ENCODE measurements at places on chromosomes 2 and 18.

- DNase-seq, result no peak
Observed at GRCh38 chr2:167424803-167425755, 536.8 kb downstream of the XIRP2 start.

GRCh38 chr2:218168016-218168415 lies 1.3 kb upstream of the CXCR1 start:
- no peak for DNase-seq

DNA sequence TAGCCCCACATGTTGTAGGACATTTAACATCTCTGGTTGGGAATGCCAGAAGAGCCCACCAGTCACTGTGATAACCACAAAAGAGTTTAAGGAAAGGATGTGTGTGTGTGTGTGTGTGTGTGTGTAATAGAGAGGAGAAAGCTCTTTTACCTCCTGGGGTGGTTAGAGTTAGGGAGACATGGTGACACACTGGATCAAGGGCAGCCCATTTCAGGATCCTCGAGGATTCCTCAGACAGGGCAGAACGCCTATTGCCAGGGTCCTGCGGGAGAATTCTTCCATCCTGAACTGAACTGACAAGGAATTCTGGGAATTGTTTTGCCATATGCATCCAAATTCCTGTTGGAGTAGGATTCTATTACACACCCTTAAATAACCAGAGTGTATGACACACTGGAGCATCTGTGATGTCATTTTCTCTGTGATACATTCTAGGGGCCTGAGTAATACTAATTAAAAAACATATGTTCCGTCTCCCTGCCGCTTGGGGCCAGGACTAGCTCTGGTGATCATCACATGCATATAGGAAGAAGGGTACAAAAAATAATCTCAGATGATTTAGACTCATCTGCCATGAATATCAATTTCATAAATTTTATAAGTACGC lies 156.4 kb upstream of the MMADHC start:
- DNase-seq, result no peak

DNA sequence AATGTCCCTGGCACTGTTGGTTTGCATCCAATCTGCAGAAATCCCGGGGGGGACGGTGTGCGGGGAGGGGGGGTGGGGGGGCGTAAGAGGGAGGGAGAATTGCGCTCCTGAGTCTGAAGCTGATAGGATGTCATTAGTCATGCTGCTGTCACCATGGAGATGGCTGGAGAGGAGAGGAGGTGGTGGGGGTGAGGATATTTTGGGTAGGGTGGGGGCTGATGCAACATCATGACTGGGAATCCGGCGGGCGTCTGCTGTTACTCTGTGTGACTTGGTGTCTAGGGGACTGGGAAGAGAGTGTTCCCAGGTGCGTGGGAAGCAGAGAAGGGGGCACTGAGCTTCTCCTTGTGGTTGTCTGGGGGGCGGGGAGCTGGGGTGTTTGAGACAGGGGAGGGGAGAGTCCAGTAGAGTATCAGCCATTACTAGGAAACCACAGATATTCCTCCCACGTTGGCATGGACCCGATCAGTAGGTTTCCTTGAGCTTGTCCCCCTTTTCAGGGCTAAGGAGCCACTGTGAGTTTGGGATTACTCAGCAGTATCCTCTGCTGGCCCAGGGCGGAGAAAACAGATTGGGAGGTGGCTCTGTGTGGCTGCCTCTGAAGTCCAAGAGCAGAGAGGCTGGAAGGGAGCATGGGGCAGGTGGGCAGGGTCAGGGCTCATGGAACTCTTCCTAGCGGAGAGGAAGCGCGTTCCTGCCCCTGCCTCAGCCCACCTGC lies 18.9 kb downstream of the TET3 start:
- no peak for DNase-seq

DNA sequence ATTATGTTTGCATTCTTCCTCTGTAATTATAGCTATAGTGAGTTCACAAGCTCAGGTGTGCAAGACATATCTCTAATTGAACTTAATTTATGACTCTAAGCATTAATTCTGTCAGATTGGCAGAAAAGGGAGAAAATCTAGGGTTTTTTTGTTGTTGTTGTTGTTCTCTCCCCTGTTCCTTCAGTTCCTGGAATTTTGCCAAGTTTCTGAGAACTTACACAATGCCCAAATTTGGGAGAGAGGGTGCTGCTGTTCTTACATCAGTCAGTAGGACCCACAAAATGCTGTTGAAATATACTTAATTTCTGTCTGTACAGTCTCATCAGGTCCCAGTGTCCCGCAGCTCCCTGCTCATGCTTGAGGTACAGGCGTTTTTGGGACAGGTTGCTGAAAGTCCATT lies 221.8 kb upstream of the RBMS1 start:
- no peak for DNase-seq

GRCh38 chr18:55869556-55870501 lies 281.8 kb upstream of the TCF4 start:
- DNase-seq, result no peak

- no peak for DNase-seq
Observed at GRCh38 chr2:237998530-237998929, 31.7 kb downstream of the UBE2F start.

DNA sequence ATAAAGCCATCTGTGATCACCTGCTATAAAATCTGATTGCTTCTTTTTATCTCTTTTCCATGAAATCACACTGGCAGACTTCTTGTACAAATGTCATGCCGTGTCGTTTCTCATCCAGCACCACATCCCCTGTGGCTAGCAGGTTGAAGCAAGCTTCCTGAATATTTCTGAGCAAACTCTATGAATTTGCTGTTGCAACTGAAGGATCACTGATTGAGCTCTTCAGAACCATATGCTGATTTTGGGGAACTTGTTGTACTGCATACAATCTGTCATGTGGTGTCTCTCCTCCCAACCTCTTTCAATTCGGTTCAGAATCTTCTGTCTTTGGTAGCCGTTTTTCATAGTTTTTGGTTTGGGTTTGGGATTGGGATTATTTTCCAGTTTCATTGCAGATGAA lies 57.7 kb upstream of the RBMS1 start:
- no peak for DNase-seq

GRCh38 chr2:45669032-45669486 lies 17.6 kb downstream of the PRKCE start:
- DNase-seq, result no peak

GRCh38 chr2:47654790-47655562 lies 128.0 kb upstream of the MSH6 start:
- no peak for DNase-seq

DNA sequence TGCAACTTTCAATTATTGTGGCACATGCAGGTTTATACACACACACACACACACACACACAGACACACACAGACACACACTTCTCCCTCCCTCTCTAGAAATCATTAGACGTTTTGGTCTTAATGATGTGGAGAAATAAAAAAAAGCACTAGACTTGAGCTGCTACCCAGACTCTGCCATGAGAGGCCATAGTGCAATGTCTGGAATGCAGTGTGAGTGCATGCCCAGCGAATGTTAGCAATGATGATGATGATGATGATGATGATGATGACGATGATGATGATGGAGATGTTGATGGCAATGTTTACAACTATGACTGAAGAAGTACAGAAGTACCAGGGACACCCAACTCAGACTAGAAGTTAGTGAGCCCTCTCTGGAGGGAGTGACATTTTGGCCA lies 23.8 kb upstream of the KLHL29 start:
- no peak for DNase-seq

- no peak for DNase-seq
Observed at GRCh38 chr2:138536302-138536701, 34.7 kb downstream of the SPOPL start.

DNA sequence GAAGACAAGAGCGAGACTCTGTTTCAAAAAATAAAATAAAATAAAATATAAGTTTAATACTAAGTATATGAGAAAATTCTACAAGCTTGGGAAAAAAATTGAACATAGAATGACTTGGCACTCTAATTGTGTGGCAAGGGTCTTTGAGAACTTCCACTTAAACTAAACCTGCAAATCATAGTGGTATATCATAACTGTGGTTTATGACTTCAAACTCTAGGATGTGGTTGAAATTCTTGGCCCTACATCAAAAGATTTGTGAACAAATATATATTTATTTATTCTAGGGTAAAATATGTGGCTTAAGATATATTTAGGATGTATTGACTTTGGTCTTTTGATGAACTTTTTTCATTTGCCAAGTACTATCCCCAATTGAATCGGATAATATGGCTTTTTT lies 3.1 kb upstream of the FAM171B start:
- no peak for DNase-seq

GRCh38 chr2:40315683-40316082 lies 136.2 kb downstream of the SLC8A1 start:
- no peak for DNase-seq

GRCh38 chr2:221323513-221323912 lies 248.6 kb downstream of the EPHA4 start:
- no peak for DNase-seq

DNA sequence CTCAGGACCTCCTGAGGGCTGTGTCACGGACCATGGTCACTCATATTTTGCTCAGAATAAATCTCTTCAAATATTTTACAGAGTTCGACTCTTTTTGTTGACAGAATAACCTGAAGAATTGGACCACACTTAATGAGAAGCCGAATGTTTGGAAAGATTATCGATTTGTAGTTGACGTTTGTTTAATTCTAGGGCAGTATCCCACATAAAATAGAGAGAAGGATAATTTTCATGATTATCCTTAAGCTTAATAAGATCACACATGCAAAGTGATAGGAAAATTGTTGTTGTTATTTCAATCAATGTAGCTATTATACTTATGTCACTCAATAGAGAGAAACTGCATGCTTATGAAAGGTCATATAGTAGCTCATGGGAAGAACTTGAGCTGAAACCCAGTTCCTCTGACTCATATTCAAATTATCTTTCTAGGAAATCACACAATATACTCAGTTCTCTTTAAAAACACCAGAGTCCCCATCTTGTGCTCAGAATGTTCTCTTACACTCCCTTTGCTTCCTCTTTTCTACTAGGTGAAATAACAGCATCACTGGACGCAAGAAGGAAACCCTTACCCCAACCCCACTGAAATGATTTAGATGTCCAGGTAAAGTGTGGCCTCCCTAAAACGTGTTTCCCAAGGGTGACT lies 982.1 kb downstream of the TSN start:
- no peak for DNase-seq

DNA sequence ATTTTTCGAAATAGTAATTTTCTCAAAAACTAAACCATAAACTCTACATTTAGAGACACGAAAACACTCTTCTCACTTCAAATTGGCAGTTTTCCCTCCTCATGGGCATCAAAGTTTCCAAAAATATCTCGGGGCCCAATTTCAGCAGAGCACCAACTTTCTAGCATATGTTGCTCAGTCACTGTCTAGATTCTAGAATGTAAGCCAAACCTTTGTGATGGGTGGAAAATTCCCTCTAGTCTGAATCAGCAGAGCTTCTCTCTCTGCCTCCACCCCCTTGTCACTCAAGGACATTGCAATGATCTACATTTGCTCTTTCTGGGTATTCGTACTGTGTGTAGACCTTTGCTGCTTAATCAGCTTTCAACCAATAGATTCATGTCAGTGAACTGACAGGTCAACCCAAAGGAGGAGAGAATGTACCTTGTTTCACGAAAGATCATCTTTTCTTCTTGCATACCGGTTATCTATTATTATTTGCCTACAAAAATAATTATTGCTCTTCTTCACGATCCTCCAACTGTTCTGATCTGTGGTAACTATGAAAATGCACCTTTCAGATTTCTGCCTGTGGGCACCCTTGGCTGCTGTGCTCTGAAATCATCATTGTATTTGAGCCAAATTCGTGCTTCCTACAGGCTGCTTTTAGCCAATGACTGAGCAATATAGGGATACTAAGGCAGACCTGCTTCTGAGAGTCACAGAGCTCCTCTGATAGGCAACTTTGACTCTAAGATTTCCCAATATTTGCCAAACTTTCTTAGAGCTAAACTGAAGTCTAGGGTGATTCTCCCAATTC lies 38.7 kb upstream of the GLS start:
- no peak for DNase-seq

- DNase-seq, result no peak
Observed at GRCh38 chr2:226893216-226893615, 57.4 kb downstream of the RHBDD1 start.

DNA sequence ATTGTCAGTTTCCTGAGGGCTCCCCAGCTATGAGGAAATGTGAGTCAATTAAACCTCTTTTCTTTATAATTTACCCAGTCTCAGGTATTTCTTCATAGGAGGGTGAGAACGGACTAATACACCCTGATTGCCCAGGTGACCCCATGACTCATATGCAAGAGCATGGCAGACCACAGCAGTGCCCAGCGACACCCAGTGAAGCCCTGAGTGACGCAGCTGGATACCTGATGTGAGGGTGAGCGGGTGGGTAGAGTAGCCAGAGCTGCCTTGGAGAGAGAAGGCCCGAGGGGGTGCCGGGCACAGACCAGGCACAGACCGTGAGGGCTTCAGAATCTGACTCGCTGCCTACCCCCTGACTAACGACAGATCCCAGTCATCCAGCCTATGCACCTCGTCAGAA lies 15.4 kb downstream of the ALPG start:
- DNase-seq, result no peak
